ENCODE measurements at places on chromosomes 6 and 20. TPM values are rescaled to one million over a fixed set of nuclear protein-coding genes. Genes with fewer than 3 reads are reported as not detected.

Gene STMN3
- total RNA-seq = 21.6 TPM

Gene DCBLD1
- total RNA-seq = 10.9 TPM

- DNase-seq = no peak
Measured at GRCh38 chr6:112156668-112157067, 69.3 kb downstream of the FAM229B start.

- DNase-seq = peak; percentile 89
Measured at GRCh38 chr6:16200321-16200883, 38.0 kb upstream of the GMPR start.

- no peak for DNase-seq
Measured at GRCh38 chr6:136866872-136867416, 44.6 kb downstream of the PEX7 start.

DNA sequence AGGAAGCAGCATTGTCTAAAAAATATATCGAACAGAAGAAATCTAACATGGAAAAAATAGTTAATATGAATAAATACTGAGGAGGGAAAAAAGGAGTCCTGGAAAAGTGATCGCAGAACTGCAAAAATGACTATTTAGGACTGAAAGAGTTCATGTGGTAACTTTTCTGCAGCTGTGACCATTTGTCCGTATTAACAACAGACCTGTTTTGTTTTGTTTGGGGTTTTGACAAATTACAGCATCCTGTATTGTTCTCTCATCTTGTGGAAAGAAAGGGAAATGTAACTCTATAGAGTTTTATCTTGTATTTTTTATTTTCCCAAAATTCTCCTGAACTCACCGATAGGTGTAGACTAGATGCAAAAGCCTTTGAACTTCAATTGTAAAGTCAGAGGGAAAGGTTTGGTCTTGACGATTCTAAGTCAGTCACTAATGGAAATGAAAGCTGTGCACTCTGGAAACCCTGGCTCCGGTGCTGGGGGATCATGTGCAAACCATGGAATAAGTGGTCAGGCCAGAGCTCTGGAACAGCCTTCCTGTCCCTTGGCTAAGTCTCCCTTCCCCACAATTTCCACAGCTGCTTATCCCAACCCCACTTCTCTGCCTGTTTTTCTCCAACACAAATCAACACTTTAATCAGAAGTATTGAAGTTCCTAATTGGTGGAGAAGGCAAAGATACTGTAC is 51.2 kb upstream of the MARCKS start:
- no peak for DNase-seq

Gene SFTA2
- not detected for total RNA-seq

Gene RAMACL
- 2.7 TPM for total RNA-seq

GRCh38 chr6:44338228-44339122 is 4.0 kb upstream of the SPATS1 start:
- peak; percentile 69 for DNase-seq

Gene RAB44
- 0.59 TPM for total RNA-seq

DNA sequence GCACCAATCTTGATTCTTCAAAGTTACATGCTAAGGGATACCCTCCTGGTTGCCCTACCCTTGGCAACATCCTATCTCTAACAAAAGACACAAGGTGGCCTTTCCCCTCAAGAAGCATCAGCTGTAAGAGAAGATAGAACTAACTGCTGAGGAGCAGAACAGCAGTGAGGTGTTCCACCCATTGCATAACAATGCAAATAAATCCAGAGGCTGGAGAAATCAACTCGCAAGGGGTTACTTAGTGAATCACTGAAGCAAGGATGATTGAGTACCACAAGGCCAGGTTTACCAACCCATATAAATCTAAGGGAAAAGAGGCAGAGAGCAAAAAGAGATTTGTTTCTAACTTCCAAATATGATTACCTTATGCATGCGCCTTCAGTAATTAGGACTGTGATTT is 36.7 kb downstream of the F13A1 start:
- no peak for DNase-seq

- no peak for DNase-seq
Measured at GRCh38 chr6:92281571-92282076, 1137.7 kb downstream of the EPHA7 start.

GRCh38 chr6:121759370-121759769 is 323.9 kb downstream of the GJA1 start:
- DNase-seq = no peak

DNA sequence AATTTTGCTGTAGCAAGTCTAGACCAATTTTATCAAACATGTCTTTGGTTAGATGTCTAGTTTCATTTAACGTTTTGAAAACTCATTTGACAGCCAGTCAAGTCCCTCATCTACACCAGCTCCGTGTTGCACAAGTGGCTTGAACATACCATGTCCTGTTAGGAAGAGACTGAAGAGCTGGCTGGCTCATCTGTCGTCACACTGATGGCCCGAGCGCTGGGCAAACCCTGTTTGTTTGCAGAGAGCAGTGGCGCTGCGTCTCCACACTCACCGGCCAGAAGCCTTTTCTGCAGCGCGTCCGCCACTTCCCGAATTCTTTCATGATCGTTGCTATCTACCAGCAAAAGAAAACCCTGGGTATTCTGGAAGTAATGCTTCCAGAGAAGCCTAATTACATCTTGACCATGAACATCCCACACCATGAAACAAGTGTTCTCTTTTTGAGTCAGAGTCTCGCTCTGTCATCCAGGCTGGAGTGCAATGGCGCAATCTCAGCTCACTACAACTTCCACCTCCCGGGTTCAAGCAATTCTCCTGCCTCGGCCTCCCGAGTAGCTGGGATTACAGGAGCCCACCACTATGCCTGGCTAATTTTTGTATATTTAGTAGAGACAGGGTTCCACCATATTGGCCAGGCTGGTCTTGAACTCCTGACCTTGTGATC is 10.7 kb upstream of the TCFL5 start:
- no peak for DNase-seq

All from skin of body (tissue), 3 donors.